Coronary artery (tissue), 2 donors: ENCODE measurements at places on chromosomes 2 and 18.

DNA sequence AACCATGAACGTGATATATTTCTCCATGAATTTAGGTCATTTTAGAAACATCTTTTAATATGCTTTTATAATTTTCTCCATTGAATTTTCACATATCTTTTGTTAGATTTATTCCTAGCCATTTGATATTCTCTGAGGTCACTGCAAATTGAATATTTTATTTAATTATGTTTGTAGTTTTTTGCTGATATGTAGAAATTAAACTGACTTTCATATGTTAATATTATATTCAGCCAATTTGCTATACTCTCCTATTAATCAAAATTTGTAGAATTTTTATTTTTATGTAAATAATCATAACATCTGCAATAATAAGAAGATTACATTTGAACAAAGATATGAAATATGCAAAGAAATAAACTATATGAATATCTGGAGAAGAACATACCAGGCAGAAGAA is 46.9 kb downstream of the RMDN2 start:
- no peak for DNase-seq

DNA sequence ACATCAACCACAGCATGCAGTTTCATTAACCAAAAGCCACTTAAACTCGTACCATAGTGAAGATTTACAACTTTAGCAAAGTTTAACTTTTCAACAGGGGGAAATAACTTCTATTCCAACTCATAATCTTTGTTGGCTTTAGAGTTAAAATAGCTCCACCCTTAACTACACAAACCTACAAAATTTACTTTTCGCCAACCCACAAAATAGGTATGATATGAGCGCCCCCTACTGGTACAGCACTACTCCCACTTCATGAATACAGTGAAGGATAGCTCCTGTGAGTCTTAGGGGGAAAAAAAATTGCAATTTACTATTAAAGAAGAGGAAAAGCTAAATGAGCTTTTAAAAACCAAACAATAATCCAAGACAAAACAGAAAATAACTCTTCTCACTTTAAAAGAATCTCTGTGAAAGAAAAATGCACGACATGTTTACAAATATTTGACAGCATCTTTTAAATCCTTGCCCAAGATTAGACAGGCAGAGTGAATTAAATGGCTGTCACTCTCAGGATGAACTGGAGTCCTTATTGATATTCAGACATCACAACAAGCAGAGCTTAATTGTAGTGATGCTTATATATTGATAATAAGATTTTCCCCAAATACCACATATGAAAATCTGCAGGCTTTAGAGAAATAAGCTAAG is 32.2 kb downstream of the TMEFF2 start:
- DNase-seq, result no peak

DNA sequence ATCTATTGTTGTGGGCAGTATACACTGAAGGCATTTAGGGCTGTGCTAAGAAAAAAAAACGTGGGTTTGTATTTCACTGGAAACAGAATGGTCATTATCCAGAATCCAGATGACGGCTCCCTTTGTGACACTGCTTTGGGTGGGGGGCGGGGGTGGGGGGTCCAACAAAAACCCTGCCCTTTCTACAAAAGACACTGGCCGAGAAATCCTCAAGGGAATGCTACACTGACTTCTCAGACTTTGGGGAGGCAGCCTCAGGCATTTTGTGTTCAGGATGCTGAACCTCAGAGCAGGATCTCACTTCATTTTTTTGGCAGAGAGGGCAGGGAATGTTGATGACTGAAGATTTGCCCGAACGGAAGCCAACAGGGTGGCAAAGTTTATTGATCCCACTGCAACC is 417.1 kb downstream of the HRH4 start:
- no peak for DNase-seq

DNA sequence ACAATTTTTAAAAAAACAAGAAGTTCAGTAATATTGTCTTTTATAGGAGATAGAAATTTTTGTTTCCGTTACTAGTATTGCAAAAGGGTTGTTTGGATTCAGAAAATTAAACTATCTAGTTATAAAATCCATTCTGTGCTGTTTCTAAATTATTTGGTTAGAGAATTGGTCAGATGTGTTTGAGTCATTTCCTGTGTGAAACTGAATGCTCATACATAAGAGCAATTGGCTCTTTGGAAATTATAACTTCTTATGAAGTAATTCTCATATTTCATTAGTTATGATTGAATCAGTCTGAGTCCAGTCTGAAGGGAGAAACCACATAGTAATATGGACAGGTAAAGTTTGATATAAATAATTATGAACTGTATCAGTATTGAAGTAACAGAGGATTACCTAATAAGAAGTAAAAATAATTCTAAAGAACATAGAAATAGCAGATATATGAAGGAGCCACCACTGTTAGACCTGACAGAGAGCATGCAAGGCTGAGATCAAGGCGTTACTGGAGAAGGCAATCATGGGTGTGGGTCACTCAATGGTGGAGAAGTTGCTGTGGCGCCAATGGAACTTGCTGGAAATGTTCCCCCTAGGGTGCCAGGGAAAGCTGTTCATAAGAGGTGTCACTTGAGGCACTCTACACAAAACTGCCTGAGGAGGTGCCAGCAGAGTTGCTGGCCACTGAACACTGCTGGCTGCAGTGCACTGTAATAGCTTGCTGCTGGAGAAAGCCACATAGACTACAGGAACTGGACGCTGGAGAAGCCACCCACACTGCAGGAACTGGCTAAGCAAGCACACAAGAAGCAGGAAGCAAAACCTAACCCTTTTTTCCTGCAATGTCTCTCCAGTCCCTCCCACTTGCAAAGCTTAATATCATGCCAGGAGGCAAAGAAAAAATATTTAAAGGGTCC is 18.0 kb upstream of the FAP start:
- no peak for DNase-seq
